Right ventricle myocardium inferior (tissue), 1 donor: ENCODE measurements at places on chromosomes 7 and 10. TPM values are rescaled to one million over a fixed set of nuclear protein-coding genes. Genes with fewer than 3 reads are reported as not detected.

HPSE2 gene
- 0.14 TPM for total RNA-seq

GARIN1A gene
- 1.8 TPM for total RNA-seq

MLXIPL gene
- total RNA-seq = 6.4 TPM

SEC31B gene
- total RNA-seq = 8.2 TPM

CLDN4 gene
- not detected for total RNA-seq

MALRD1 gene
- 1.1 TPM for total RNA-seq

HYAL4 gene
- total RNA-seq = not detected

MDFIC gene
- total RNA-seq = 18.3 TPM

ST8SIA6 gene
- total RNA-seq = 9.3 TPM

FAM237B gene
- not detected for total RNA-seq

PDE1C gene
- total RNA-seq = 198 TPM

GRCh38 chr7:130853503-130854279 is 119.7 kb upstream of the KLF14 start:
- no peak for DNase-seq

- DNase-seq = no peak
These were observed 233.6 kb upstream of the BMPER start for GRCh38 chr7:33671531-33672262.

GRCh38 chr10:132547421-132547861 is 9.9 kb downstream of the INPP5A start:
- DNase-seq = peak; percentile 45

- DNase-seq = no peak
These were observed 90.4 kb downstream of the ZMIZ1 start for GRCh38 chr10:79159141-79159651.

DNA sequence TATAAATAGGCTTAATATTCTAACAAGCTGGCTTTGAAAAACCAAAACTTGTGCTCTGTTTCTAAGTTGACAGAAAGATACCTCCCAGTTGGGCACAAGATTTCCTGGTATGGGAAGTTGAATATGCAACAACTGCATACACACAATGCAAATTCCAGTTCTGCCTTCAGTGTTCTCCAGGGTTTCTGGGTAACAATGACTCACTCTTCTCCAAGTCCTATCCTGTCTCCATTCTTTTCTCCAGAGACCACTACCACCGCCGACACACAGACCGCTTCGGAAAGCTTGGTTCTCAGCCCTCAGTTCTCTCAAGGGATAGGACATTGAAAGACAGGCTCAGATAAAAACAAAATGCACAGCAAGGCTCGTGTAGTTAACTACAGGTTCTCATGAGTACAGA is 12.2 kb downstream of the PDE1C start:
- no peak for DNase-seq

DNA sequence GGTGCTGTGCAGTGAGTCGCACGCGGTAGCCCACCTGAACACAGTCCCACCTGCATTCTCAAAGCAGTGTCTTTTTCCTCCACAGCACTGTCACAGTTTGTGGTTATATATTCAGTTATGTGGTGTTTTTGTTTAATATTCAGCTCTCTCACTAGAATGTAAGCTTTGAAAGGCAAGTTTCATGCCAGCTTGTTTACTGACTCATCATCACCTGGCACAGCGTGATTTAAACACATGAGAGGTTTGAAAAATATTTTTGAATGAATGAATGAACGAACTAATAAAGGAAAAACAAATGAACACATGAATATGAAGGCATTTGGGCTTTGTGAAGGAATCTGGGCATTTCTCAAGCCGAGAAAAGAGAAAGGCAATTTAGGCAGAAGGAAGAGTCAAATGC is 51.9 kb upstream of the TM9SF3 start:
- no peak for DNase-seq

DNA sequence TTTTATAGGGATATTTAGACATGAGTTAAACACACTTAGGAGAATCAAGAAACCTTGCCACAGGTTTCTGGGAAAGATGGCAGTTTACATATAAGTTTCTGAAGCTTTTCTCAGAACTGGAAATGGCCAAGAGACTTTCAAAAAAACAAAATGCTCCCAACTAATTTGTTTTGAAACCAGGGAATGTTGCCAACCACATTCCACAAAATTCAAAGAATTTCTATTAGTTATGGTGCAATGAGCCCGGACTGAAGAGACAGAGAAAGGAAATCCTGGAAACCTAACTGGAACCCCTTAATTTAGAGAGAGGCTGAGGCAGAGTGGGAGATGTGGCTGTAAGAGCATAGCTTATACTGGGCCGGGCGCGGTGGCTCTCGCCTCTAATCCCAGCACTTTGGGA is 128.5 kb downstream of the PTEN start:
- no peak for DNase-seq

- DNase-seq = no peak
These were observed 196.0 kb downstream of the ELAPOR2 start for GRCh38 chr7:86863452-86863851.

DNA sequence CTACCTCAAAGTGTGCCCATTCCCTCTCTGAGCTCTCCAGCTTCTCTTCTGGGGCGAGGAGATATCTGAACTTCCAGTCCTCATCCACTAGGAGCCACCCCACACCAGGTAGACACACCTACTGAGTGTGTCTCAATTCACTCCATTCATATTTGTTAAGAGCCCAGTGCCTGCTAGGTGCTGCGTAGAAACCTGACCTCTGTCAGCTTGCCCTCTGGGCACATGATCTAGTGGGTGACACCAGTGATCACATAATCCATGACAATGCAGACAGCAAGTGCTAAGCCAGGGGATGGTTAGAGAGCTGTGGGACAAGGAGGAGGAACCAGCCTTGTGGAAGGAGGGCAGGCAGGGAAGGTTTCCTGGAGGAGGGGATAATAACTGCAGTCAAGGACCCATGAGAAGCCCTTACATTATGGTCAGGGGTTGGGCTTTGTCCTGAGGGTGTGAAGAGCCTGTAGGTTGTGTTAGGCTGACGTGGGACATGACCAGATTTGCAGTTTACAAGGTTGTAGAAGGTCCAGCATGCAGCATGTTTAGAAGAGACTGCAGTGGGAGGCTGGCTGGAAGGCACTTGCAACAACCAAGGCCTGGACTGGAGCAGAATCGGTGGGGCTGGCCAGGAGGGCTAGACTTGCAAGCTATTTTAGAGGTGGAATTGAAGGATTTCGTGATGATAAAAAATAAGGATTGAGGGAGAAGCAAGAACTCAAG is 81.8 kb downstream of the COL13A1 start:
- DNase-seq = no peak

GRCh38 chr7:142263598-142264380 is 5.9 kb upstream of the PRSS58 start:
- no peak for DNase-seq

GRCh38 chr10:97020452-97021400 is 165.0 kb downstream of the SLIT1 start:
- peak; percentile 78 for DNase-seq

- DNase-seq = no peak
These were observed 146.4 kb upstream of the LYZL2 start for GRCh38 chr10:30775779-30776591.

DNA sequence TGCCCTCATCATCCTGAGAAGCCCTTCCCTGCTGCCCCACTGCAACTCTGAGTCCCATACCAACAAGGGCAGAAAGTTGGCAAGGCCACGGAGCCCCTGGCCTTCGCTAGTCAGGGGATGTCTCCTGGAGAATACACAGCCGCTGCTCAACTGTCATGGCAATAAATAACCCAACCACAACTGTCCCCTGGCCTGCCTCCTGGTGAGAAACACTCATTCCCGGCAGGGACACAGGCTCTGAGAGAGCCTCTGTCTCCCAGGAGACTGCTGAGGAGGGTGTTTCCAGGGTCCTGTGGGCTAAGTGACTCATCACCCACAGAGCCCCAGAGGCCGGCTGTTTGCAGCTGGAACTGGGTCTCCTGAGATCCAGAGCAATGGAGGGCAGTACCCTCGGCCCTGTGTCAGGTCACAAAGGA is 354.1 kb downstream of the TNS3 start:
- no peak for DNase-seq

DNA sequence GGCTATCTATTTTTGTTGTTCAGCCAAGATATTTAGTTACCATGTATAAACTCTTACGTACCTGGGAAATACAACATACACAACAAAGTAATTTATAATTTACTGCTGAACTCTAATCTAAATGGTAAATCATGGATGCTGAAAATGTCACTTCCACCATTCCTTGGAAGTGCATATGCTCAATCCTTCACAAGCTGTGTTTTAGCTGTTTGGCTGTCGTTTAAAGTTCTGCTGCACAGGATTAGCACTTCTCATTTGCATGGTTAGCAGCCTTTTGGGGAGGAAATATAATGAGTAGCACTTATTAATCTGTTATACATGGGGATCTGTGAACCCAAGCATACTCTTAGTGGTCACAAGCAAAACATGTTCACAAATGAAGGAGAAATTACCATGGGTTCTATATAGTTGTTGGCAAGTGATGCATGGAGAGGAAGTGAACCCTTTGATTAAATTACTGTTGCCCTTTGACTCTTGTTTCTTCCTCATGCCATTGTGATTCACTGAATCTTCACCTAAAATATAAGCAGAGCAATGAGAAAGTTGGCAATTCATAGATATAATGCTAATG is 18.5 kb downstream of the PIK3CG start:
- no peak for DNase-seq

- DNase-seq = no peak
These were observed 721.1 kb downstream of the KCNMA1 start for GRCh38 chr10:76916536-76916935.

DNA sequence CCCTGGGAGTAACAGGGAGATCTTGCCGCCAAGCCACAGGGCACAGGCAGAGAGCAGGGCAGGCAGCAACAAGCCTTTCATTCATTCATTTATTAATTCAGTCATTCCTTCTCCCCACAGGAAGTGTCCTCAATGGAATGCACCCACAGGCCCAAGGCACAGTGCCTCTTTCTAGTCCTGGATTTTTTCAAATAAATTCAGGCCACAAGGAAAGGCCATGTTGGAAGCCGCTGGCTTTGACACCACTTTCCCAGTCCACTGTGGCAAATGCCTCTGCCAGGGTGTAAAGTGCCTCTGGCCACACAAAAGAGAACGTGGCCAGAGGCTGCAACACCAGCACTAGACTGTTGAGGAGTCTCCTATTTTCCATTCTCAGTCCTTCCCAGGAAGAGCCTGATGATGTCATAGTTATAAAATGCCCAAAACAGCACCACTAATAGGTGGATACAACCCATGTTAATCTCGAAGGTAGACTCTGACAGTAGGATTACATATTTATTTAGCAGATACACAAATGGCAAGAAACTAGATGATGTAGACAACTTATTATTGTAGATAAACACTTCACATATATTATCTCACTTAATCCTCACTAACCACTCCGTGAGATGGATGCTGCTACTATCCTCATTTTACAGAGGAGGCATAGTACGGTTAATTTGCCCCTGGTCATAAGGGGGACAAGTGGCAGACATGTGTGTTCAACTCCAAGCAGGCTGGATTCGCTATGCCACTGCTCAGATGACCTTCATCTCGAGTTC is 5.5 kb downstream of the JAZF1 start:
- DNase-seq = no peak

DNA sequence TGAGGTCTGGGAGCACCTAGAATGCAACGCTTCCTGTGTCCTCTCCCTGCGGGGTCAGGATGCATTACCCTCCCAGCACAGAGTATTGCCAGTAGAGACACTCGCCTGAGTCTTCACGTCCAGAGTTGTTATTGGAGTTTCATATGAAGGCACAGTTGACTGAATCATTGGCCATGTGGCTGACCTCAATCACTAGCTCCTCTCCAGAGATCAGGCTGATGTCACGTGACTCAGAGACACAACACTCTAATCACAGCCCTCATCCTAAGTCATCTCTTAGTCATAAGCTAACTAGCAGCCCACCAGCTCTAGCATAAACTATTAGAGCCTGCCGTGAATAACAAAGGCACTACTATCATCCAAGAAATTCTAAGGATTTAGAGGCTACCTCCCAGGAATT is 107.8 kb downstream of the HECW1 start:
- no peak for DNase-seq

DNA sequence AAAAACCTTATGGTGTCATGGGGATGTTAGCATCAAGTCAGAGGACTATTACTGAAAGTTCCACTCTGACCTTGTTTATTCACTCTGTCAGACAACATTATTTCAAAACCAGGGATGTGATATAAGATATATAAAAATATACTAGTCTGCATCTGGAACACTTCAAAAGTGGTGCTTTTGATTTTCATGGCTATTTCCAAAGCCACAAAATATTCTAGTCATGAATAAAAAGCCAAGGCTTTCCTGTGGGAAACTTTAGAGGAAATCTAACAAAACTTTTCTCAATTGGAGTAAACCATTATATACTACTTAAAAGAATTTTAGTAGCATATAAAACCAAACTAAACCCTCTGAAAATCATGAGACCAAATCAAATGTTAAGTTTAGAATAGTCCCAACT is 205.2 kb downstream of the TMEM26 start:
- no peak for DNase-seq

DNA sequence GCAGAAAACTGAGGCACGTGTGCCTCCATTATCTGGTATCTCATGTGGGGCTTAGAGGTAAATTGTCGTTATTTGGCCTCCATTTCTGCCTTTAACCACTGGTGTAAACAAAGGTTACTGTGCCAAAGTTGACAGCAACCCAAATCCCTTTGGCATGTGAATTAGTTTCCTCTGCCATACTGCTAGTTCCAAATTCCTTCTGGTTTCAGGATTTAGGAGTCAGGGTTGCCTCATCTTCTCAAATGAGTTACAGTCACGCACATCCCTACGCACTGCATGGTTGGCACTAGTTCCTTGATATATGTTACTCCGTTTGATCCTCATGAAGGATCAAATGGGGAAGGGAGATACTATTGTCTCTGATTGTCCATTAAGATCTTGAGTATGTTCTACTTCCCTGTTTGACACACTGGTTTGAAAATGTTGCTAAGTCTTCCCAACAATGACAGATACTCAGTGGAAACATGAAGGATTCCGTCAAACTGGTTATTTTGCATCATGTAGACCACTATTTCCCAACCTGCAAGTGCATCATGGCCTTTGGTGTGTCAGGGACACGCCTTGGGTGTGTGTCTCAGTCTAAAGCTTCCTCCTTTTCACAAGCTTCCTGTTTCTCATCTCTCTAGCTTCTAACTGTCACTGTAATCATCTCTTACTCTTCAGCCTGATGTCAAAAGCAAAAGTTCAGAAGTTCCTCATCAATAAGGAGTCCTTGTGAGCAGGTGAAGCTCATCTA is at the start of gene LIPN:
LIPN (plus strand) TSS at position 655 of the 736 bp plus-strand sequence. CDS start 1,386 bp downstream, outside the sequence.
- no peak for DNase-seq

- DNase-seq = no peak
These were observed 42.0 kb downstream of the PAPOLB start for GRCh38 chr7:4819560-4820404.

DNA sequence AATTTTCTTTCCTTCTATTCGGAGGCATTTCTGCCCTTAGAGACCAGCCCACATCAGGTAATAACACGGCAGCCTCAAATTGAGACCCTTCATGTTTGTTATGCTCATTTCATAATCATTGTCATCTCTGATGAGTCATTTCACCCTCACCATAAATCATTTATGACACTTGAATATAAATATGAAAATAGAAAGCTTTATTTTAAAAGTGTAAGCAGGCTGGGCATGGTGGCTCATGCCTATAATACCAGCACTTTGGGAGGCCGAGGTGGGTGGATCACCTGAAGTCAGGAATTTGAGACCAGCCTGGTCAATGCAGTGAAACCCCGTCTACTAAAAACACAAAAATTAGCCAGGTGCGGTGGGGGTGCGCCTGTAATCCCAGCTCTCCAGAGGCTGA is 57.4 kb upstream of the EGFR start:
- no peak for DNase-seq

GRCh38 chr7:101170617-101171441 is 5.5 kb upstream of the VGF start:
- no peak for DNase-seq

GRCh38 chr7:127107601-127108007 is 145.1 kb downstream of the GRM8 start:
- DNase-seq = no peak

GRCh38 chr7:34430456-34430855 is 227.6 kb upstream of the NPSR1 start:
- DNase-seq = no peak
